ENCODE measurements at places on chromosomes 11 and 22.
A peak's percentile ranks its signal among the peaks of the same experiment; 100 is the strongest.

- peak; percentile 49 for DNase-seq
Observed at GRCh38 chr11:118918686-118919280, 6.9 kb downstream of the BCL9L start.

DNA sequence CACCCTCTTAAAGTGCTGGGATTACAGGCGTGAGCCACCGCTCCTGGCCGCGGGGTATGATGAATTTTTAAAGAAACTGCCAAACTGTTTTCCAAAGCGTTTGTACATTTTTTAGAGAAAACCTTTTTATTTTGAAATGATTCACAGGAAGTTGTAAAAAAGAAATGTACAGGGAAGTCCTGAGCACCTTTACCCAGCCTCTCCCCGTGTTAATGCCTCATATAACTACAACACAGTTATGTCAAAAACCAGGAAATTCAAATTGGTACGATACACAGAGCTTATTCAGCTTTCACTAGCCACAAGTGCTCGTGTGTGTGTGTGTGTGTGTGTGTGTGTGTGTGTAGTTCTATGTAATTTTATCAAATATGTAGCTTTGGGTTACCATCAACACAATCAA is 7.0 kb upstream of the FAM118A start:
- DNase-seq: no peak

GRCh38 chr22:26707090-26707489 is 49.7 kb downstream of the MIAT start:
- DNase-seq: no peak

DNA sequence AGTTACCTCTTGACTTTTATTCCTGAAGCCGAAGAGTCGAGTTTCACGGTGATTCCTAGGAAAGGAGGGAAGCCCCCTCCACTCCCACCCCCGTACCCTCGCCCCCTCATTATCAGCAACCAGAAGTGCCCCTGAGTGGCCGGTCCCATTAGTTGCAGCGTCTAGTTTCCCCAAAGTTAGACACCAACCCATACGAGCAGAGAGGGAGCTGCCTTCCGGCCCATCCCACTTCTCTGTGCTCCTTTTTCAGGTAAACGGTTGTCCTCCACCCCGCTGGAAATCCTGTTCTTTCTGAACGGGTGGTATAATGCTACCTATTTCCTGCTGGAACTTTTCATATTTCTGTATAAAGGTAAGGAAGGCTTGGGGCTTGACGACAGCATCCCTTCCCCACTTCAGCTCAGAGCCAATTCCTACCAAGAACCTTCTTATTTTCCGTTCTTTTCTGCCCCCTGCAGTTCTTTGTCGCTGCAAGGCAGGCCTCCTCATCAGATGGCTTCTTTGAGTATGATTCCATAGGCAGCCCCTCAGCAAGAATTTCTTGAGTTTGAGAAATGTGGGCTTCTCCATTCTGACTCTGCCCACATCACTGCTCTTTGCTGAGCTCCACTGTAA is 701 bp downstream of the TMEM216 start:
- peak; percentile 22 for DNase-seq

DNA sequence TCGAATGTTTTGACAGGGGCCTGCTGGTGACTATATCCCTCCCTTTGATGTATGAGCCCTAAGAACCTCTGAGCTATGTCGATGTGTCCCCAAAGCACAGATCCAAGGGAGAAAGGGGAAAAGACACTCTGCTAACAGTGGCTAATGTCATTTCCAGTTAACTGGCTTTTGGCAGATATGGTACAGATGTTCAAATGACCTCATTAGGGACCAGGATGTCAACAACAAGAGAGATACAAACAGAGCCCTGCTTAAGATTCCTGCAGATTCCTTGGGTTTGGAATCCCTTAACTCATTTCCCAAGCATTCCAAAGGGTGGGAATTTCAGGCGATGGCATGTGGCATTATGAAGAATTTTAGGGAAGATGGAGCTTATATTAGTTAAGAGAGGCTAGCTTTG is 517.3 kb downstream of the SOX6 start:
- no peak for DNase-seq

GRCh38 chr22:39389420-39389819 is 10.2 kb upstream of the TAB1 start:
- DNase-seq: no peak

- no peak for DNase-seq
Observed at GRCh38 chr11:128906185-128907050, 15.3 kb downstream of the KCNJ5 start.

DNA sequence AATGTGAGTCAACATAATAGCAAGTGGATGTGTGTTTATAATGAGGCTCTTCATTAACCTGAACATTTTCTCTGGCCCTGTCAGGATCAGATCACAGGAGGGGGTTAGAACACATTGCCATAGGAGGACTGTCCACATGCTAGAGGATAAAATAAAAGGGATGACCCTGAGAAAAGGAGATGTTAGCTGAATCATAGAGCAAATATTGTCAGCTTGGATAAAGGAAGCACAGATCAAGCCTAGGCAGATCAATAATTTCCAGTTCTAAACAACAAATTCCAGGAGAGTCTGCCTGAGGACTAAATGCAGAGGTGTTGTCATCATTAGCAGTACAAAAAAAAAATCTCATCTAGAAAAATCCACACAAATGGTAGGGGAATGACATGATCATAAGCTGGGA is 337.9 kb downstream of the LRRC4C start:
- no peak for DNase-seq
